ENCODE measurements at places on chromosomes 7 and 10.

DNA sequence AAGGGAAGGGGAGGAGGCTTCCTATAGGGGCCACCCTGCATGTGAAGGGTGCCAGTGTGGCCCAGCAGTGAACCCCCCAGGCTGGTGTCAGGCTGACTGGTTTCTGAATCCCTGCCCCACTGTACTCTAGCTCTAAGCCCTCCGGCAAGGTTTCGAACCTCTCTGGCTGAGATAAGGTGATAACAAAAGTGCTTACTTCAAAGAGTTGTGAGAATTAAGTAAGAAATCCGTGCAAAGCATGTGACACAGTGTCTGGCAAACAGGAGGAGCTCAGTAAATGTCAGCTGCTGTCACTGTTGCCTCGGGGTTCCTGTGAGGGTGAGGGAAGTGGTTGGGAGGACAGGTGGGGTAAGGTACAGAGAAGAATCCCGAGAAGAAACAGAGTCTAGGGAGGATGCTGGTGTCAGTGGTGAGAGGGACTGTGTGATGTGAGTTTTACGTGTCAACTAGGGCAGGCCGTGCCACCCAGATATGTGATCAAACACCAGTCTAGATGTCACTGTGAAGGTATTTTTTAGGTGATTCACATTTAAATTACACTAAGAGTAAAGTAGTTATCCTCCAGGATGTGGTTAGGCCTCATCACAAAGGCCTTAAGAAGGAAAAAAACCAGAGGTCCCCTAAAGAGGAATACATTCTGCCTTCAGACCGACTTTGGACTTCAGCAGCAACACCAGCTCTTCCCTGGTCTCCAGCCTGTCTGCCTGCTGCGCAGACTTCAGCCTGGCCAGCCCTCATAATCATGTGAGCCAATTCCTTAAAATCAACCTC is 64.4 kb downstream of the BPGM start:
- DNase-seq = no peak

GRCh38 chr7:24637706-24638105 is 64.5 kb downstream of the PALS2 start:
- DNase-seq = no peak

DNA sequence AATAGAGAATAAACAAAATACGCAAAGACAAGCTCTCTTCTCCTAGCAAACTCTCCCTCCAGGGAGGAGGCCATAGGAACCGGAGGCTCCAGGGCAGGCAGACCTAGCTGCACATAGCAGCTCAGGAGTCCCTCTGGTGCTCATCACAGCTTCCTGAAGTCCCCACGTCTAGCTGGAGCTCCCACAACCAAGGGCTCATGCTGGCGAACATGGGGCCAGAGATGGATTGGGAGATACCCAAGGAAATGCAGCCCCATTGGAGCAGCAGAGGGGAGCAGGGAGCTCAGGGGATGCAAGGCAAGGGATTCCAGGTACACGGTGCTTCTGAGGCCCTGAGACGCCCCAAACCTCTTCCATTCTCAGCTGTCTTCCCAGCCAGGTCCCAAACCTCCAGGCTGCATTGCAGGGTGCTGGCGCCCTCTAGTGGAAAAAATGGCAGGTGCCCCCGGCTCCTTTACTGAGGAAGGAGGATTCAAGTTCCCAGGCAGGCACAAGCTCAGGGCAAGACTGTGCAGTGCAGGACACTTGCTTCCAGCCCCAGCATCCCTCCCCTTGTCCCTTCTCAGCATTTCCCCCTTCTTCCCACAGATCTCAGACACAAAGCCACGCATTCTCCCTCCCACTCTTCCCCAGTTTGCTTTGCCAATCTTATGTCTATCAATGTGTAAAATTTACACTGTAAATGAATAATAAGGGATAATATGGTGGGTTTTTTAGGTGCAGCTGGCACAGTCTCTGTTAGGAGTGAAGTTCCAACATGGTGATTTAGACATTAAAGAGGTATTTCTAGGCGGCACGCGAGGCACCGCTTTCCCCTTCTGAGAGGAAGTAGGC is 46.2 kb downstream of the GPAM start:
- peak; percentile 84 for DNase-seq

DNA sequence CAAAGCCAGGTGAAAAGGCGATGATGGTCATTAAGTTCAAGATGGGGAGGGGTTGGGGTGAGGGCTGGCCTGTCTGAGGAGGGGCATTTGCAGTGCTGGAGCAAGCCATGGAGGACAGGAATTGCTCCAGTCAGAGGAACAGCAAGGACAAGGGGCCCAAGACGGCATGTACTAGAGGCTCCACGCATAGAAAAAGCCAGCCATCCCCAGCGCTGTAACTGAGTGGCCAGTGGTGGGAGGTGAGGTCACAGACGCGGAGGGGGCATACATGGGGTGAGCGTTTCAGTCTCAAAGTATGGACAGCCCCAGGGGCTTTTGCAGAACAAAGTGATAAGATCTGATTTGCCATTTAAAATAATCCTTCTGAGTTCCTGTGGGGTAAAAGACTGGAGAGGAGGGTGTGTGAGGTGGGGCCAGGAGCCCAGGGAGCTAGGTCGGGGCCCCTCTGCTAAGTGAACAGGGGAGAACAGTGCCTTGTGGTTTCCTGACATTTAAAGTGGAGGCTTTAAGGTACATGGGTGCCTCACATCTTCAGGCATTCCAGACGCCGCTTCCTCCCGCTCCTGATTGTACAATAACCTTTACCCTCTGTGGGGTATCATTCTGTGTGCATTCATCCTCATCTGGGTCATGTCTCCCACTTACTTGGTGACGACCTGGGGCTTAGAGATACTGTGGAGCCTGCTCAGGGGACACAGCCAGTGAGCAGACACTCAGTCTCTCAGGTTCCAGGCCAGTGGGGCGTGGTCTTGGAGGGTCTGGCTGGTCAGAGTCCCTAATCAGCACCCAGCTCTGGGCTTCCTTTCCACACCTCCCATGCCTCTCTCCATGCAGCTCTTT is 105.6 kb upstream of the GPR26 start:
- no peak for DNase-seq

- DNase-seq = no peak
These were observed 108.8 kb downstream of the ADCY1 start for GRCh38 chr7:45682836-45683555.

DNA sequence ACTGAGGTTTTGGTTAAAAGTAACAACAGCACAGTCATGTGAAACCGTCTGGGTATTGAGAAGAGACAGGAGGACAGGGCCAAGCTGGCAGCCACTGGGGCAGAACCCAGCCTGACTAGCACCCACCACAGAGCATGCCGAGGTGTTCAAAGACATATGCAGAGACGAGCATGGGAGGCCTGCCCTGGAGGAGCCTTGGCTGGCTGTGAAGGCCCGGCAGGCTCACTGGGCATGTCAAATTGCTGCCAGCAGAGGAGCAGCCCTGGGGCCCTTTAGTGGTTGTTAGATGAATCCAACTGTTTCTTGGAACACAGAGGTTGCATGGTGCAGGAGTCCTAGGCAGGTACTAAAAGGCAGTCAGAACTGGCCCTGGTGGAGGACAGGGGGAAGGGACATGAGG is 5.0 kb upstream of the GDF2 start:
- DNase-seq = no peak

DNA sequence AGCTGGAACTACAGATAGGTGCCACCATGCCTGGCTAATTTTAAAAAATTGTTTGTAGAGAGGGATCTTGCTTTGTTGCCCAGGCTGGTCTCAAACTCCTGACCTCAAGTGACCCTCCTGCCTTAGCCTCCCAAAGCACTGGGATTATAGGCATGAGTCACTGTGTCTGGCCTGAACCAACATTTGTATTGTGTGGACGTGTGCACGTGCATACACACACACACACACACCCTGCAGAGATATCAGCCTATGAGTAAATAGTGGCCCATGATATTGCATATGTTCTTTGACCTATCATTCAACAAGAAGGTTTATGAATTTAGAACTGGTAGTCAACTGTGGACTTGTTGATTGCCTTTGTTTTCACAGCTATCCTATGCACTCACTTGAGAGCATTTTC is 161.6 kb downstream of the BAMBI start:
- DNase-seq = no peak

- DNase-seq = no peak
These were observed 93.8 kb downstream of the CALD1 start for GRCh38 chr7:134873253-134873652.

DNA sequence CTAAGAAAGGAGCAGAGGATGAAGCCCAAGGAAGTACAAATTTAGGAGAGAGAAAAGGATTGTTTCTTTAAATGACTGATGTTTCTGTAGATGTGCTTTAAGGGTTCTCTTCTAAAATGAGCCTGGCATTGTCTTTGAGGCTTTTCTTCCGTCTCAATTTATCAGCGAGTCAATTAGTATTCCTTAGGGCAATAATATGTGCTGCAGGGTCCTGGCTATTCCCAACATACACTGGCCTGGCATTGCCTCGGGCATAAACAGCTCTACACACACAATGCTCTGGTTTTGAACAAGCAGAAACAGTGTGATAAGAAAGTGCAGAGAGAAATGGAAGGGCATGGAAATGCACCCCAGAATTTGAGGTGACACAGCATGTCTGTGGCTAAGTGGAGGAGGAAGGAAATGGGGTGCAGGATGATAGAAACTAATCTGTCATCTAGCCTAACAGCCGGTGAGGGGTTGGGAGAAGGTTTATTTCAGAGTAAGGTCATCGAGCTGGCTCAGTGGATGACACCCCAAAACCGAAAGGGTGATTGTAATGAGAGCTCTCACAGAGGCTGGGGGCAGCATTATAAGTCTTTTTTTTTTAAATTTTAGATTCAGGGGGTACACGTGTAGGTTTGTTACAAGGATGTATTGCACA is 67.5 kb upstream of the ARHGAP21 start:
- DNase-seq = no peak

- DNase-seq = no peak
These were observed 31.6 kb downstream of the PSAP start for GRCh38 chr10:71819441-71819861.

- DNase-seq = no peak
These were observed 7.8 kb downstream of the CPA5 start for GRCh38 chr7:130352194-130353074.

GRCh38 chr10:35940141-35941041 is 298.3 kb upstream of the FZD8 start:
- no peak for DNase-seq

DNA sequence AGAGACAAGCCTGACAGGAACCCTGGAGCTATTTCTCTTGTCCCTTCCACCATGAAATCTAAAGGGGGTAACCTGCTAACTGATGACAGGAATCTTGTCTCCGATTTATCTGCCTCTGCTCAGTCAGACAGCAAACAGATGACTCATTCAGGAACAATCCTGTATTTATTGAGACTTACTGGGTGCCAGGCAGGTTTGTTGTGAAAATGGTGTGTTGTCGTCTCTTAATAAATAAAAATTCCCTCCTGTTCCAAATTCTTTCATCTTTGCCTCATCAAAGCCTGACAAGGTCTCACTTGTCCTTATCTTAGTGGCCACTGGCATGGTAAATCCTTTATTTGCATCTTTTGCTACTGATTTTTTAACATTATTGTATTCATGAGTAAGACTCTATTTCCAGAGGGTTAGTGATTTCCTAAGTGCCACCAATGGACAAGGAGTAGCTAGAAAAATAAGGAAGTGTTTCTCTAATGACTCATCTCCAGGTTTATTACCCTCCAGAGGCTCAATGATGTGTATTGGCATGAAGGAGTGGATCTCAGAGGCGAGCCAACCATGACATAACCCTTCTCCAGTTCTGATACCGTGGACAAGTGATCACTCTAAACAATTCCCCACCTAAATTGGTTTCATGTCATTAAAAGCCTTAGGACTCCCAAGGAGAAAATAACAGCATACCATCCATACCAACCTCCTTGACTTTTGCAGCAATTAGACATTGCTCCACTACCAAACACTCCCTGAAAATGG is 724.0 kb downstream of the GRID1 start:
- no peak for DNase-seq

- no peak for DNase-seq
These were observed 700 bp downstream of the NIPSNAP2 start for GRCh38 chr7:55965100-55965470.

DNA sequence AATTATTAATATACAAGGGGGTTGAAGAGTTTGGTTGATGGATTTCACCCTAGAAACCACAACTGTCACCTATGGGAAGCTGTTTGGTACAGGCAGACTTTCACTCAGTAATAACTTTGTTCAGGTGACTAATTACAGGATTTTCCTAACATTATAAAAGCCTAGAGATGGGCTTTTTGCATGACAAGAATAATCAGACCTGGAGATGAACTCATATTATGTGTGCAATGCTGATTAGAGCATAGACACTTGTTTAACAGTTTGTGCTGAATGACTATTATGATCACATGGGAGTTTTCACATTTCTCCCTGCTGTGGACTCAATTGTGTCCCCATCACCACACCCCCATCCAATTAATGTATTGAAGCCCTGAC is 90.2 kb upstream of the STEAP4 start:
- no peak for DNase-seq

DNA sequence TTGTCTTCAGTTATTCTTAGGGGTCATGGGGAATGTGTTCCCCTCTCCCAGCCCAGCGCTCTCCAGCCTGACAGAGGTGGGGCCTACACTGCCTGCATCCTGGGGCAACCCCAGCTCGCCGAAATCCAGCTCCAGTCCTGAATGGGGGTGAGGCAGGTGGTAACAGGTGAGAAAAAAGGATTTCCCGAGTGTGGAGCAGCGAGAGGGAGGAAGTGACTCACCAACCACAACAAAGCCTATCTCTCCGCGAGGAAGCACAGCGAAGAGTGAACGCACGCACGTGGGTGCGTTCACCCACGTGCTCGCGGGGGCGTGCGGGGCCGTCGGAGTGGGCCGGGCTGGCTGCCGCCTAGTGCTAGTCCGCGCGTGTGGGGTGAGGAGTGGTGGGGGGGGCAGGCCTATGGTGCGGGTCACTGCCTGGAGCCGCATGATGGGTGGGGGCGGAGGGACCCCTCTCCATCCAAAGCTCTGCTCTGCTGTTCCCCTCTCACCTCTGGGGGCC is 855 bp upstream of the PALD1 start:
- no peak for DNase-seq

- no peak for DNase-seq
These were observed 20.0 kb downstream of the PODXL start for GRCh38 chr7:131536361-131536849.

Data from progenitor cell of endocrine pancreas (in vitro differentiated cells).